ENCODE measurements at places on chromosomes 4 and X. TPM values are rescaled to one million over a fixed set of nuclear protein-coding genes. Genes with fewer than 3 reads are reported as not detected.

The MAGEA1 gene
- total RNA-seq: not detected

The TBC1D8B gene
- 14.6 TPM for total RNA-seq

The SPANXA2 gene
- not detected for total RNA-seq

The FSTL5 gene
- 0.03 TPM for total RNA-seq

DNA sequence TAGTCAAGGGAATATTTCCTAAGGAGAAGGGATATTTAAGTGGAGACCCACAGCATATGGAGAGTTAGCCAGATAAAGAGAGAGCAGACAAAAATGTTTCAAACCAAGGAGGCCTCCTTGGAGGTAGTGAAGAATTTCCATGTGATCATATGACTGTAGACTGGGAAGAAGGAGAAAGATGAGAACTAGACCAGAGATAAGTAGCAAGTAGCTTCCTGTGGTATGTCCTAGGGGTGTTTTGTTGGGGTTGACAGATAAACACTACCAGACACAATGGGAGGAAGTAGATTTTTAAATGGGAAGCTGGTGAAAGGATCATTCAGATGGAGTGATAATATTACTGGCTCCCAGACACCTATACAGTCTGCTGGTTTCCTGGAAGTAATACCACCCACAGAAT, 13.6 kb downstream of the SYAP1 start:
- no peak for DNase-seq

DNA sequence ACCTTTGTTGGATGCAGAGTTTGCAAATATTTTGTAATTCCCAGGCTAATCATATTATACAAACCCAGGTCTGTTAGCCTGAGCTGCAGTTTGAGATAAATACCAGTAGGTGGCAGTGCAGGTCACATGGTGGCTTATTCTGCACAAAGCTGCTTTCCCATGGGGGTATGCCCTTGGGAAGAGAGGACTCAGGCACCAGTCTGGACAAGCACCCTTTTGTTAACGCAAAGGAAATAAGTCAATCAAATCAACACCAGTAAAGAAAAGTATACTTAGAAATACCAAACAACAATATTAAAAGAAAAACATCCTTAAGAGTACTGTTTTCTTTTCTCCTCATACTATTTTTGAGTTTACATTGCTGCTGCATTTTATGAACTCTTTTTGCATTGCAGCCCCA, 389.0 kb upstream of the ZFP42 start:
- DNase-seq: peak; percentile 22

DNA sequence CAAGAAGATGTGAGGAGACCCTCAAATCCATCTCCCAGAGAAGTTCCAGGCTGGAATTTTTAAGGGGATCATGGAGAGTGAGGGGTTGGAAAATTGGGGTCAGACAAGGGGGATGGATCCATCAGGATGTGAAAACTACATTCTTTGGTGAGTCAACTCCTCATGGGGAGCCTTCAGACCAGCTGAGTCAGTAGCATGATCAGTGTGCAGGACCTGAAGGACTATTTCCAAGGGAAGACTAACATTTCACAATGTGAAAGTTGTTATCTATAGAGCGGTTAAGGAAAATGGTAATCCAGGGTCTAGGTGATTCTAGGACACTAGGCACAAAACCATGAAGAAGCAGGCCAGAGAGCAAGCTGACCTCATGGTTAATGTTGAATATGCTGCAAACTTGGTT, 38.6 kb upstream of the CEP135 start:
- DNase-seq: no peak

DNA sequence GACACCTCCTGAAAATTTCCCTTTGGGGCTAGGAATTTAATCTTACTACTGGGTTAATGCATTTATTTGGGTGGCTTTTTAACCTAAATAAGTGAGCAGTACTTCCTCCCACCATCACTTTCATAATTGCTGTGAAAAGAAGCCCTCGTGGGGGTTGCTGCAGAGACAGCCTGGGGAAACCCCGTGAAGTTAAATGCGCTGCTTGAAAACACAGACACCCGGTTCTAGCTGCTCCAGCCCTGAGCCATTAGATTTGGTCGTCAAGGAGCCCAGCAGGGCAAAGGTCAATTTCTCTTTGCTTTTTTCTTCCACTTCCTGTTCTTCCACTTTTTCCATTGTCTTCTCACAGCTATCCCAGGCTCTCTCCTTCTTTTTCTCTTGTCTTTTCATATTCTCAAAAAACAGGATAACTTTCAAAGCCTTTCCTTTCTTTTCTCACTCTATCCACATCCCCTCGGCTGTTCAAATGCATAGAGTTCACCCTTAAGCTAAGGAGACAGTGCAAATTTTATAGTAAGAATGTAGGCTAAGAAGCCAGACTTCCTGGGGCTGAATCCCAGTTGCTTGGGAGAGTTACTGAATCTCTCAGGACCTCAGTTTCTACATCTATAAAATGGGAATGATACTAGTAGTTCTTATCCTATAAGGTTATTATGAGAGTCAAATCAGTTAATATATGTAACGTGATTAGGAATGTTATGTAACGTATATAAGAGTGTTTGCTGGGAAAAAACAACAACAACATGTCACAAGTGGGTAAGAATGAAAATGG, 91.5 kb upstream of the ZNF827 start:
- DNase-seq: peak; percentile 56

GRCh38 chrX:53440101-53440500, 5.9 kb upstream of the HSD17B10 start:
- no peak for DNase-seq

GRCh38 chrX:17459008-17459611, 84.1 kb downstream of the NHS start:
- DNase-seq: no peak

GRCh38 chr4:74516303-74516702, 71.4 kb downstream of the AREG start:
- no peak for DNase-seq

- no peak for DNase-seq
Observed at GRCh38 chr4:89904524-89904923, 9.9 kb downstream of the MMRN1 start.

DNA sequence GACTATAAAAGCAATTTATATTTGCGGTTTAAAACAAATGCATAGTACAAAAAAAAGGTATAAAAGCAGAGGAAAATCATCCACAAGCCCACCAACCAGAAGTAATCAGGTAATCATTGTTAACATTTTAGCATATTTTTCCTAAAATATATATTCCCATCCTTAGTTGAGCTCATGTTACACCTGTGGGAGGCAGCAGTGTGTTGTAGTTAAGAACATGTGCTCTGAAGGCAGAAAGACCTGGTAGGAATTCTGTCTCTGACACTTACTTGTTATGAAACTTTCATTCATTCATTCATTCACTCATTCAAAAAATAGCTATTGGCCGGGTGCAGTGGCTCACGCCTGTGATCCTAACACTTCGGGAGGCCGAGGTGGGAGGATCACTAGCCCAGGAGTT, 15.4 kb upstream of the CDKL5 start:
- no peak for DNase-seq

DNA sequence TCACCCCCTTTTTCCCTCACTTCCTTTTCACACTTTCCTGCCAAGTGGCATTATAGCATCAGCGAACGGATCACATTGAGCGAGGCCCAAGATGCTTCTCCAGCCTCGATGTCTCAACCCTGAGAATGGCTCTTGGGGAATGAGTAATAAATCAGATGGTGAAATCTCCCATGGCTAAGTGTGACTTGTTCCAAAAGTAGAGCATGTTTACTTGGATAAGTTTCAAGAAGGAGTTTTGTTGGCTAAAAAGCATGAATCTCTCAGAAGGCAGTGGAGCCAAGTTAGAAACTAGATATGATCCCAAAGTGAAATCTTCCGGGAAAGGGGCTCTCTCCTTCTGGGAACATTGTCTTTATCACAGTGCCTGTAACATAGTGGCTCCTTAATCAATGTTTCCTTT, 316.3 kb downstream of the CAMK2D start:
- peak; percentile 26 for DNase-seq

DNA sequence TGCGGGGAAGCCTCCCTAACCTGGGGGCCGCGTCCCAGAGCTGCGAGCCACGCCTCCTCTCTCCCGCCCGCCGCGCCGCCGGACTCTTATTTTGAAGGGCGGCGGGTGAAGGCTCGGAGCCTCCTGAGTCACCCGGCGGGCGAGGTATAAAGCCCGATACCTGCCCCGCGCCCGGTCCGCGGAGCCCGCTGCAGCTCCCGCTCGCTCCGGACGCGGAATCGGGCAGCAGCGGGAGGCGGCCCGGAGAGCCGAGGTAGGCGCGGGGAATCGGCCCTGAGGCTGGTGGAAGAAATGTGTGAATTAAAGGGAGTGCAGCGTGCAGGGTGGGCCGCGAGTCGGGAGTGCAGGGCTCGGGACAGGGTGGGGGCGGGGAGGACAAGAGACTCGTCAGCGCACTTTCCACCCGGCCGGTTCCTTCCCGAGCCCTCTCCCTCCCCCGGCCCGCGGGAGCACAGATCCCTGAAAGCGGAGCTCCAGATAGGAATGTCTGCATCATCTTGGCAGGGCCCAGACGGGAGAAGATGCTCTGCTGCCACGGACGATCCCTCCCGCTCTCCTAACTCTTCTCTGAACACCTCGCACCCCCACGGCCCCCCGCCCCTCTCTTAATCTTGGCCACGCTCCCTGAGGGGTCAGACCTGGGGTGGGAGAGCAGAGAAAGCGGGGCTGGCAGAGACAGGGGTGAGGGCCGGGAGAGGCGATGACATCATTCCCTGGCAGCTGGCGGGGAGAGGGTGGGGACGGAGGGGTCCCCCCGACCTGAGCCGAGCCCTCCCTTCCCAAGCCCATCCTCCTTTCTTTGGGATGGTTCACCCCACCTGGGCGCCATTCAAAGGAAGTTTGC, 177.9 kb downstream of the CBR4 start:
- peak; percentile 76 for DNase-seq

DNA sequence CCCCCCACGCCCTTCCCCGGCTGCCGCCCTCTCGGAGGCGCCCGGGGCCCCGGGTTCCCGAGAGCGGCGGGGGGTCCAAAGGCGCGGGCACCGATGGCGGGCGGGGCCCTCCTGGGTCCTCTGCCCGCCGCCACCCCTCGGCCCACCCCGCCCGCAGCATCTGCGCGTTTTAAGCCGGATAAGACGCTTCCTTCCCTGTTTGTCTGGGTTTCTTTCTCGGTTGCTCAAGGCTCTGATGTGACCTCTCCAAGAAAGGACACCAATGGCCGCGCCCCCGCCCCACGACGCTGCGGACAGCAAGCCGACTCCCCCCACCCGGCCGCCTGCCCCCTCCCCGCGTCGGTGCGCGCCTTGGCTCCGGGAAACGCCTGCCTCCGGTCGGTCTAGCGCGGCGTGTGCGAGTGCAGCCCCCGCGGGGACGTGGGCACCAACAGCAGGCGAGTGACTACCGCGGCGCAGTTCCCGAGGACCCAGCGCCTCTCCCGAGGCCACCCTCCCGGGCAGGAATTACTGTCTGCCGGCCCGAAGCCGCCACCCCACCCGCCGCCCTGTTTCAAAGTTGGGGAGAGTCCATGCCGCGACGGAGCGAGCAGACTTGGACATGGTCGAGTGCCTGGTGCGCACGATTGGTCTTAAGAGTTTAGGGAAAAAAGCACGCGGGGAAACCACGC, 21.1 kb upstream of the HMX1 start:
- no peak for DNase-seq

GRCh38 chrX:40263014-40263560, 165.3 kb upstream of the BCOR start:
- peak; percentile 17 for DNase-seq

- DNase-seq: peak; percentile 20
Observed at GRCh38 chr4:141132709-141133145, 542 bp downstream of the RNF150 start.

All from mucosa of gallbladder (tissue), 1 donor.